Tibial nerve (tissue), 4 donors: ENCODE measurements at places on chromosomes 16 and 17. TPM values are rescaled to one million over a fixed set of nuclear protein-coding genes. Genes with fewer than 3 reads are reported as not detected.

DNA sequence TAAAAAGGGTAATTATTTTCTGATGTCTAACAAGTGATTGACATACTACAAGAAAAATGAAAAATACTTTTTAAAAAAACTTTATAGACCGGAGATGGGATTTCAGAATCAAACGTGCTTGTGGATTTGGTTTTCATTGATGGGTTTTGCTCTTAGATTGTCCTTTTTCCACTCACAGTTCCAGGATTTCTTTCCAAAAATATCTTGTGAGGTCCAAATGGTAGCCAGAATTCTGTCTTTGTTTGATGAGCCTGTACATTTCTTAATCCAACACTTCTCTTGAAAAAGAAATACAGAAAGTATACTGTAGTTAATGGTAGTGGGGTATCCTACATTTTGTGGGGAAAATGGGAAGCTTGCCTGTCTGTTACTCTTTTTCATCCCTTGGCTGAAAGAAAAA, 329.3 kb downstream of the KCNJ2 start:
- no peak for DNase-seq

GRCh38 chr17:691423-691822, 23.2 kb downstream of the VPS53 start:
- DNase-seq, result no peak

DNA sequence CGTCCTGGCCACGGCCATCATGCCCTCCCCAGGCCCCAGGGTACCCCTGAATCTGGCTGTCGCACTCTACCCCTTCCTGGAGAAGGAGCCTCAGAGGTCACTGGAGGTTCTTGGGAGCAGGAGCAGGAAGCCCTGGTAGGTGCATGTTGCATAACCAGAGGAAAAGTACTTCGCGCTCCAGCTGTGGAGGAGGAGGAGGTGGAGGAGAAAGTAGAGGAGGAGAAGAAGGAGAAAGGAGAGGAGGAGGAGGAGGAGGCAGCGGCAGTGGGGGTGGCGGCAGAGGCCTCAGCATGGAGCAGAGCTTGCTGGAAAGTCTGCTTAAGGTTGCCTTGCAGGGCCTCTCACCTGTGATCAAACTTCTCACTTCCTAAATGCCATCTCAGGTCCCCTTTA, 61.8 kb downstream of the BAIAP2 start:
- no peak for DNase-seq

GRCh38 chr16:17965133-17965900, 371.2 kb downstream of the NPIPA8 start:
- no peak for DNase-seq

DNA sequence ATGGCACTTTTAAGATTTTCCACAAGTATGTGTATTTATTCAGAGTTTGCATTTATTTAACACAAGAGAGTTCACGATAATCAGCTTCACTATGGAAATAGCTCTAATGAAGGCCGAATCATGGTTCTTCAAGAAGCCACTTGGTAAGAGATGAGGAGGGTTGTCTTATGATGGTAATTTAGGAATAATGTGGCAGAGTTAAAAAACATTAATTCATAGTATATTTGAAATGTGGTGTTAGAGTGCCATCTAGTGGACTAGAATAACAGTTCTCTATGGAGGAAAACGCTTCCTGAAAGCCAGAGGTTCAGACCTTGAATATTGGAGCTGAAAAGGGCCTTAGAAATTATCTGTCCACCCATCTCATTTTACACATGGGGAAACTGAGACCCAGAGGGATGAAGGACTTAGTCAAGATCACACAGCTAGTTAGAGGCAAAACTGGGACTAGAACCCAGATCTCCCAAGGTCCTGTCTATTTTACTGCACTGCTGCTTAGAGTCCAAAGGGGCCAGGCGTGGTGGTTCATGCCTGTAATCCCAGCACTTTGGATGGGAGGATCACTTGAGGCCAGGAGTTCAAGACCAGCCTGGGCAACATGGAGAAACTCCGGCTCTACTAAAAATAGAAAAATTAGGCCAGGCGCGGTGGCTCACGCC, 33.8 kb upstream of the KPNB1 start:
- DNase-seq, result no peak

GRCh38 chr16:80932708-80933095, 74.0 kb downstream of the CMC2 start:
- no peak for DNase-seq

DNA sequence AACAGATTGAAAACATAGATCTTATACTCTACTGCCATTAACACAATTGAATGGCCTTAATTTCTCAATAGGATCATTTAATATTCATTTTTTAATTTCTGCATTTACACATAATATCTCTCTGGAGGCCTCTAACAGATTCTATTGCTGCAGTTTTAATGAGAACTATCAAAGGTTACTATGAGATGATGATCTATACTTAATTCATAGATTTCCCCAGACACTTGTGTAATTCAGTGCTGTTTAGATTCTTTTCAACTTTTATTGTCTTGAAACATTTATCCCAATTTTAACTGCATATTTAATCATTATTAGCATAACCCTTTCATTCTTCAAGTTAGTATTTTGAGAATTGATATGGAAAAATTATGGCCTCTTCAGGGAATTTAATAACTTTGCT, 1056.5 kb upstream of the CDH8 start:
- DNase-seq, result no peak

DNA sequence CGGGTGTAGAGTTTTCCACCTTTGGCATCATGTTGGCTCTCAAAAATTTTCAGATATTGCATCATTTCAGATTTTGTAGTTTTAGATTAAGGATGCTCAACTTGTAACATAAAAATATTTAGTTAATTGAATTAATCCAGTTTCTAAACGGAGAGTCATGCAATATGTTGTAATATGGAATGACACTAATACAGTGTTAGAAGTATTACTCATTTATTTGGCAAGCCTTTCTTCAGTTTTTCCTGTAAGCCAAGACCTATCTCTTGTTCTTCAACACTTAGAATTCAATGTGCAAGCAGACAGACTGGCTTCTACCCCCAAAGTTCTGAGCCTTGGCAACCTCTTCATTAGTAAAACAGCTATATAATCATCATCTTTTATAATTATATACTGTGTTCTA, 985.0 kb upstream of the GOT2 start:
- no peak for DNase-seq

GRCh38 chr16:314351-314750, 31.4 kb downstream of the PDIA2 start:
- DNase-seq, result no peak

DNA sequence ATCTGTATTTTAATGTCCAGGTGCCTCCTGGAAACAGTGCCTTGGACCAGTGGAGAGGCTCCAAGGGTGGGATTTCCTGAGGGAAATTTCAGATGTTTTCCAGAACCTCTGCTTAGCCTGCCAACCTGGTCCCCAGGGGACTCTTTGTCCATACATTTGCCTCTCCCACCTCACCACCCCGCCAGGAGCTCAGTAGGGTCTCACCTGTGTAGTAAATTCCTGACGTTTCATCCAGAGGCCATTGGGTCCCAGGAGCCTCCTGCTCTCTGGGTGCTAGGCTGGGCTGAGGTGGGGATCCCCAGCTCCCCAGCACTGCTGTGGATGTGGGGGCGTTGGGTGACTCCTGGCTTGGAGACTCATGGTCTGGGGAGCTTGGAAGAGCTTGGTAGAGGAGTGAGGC, 2.7 kb downstream of the NLRP1 start:
- no peak for DNase-seq

GRCh38 chr16:12199524-12199923, 223.0 kb downstream of the SNX29 start:
- DNase-seq, result no peak

- no peak for DNase-seq
These were observed 152.9 kb upstream of the PLCG2 start for GRCh38 chr16:81626181-81626674.

GRCh38 chr16:20336955-20337354, 9.6 kb upstream of the GP2 start:
- DNase-seq, result no peak

DNA sequence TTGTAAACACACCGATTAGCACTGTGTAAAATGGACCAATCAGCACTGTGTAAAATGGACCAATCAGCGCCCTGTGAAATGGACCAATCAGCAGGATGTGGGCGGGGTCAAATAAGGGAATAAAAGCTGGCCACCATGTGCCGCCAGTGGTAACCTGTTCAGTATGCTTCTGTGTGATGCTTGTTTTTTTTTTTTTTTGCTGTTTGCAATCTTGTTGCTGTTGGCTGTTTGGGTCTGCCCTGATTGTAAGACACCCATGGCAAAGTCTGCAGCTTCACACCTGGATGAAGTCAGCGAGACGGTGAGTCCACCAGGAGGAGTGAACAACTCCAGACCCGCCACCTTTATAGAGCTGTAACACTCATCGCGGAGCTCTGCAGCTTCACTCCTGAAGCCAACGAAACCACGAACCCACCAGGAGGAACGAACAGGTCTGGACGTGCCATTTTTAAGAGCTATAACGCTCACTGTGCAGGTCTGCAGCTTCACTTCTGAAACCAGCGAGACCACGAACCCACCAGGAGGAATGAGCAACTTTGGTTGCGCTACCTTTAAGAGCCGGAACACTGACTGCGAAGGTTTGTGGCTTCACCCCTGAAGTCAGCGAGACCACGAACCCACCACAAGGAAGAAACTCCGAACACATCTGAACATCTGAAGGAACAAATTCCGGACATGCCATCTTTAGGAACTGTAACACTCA, 85.0 kb upstream of the MED9 start:
- DNase-seq, result no peak

DNA sequence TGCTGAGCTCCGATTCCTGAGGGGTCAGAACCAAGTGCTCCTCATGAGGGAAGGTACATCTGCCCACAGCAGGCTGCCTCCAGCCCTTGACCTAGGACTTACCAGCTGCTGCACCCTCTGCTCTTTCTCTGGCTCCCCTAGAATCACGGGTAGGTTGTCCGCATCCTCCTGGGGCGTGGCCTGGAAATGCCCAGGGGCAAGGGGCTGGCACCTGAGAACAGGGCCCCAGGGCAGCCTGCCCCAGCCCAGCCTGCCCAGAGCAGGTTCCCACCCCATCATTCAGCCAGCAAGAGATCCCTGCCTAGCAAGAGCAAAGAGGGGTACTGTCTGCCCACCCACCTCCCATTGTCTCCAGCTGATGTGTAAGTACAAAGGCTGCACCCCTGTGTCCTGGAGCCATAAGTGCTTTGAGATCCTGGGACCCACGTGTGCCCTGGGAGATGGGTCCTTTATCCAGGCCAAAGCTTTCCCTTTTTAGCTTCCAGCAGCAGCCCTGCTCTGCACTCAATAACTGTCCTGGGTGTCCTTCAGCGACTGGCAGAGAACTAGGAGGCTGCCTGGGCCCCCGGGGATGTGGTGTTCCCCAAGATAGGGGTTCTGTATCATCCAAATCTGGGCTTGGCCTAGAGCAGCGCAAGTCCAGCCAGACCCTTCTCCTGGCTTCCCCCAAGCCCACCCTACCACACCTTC, 5.1 kb downstream of the TSPOAP1 start:
- DNase-seq, result no peak

- DNase-seq, result peak; percentile 34
These were observed 29.9 kb downstream of the PARN start for GRCh38 chr16:14600164-14600563.

- DNase-seq, result peak; percentile 30
These were observed 834 bp upstream of the TXNDC11 start for GRCh38 chr16:11743308-11744074.

- no peak for DNase-seq
These were observed 3.6 kb upstream of the KDM8 start for GRCh38 chr16:27199736-27200135.

DNA sequence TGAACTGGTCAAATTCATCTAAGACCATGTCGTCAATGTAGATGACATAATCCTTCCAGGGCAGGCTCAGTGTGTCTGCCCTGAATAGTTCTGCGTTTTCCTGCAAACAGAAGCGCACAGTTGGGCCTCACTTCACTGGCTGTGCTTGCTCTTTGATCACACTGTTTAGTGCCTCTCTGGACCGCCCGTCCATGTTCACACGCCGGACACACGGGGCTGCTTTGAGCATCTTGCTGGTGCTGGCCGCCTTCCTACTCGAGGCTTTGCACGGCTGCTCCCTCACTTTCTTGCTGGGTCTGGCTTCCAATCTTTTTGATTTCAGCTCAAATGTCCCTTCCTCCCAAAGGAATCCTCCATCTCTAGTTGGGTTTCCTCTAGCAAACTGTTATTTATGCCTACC, 37.4 kb downstream of the DNAH17 start:
- no peak for DNase-seq

DNA sequence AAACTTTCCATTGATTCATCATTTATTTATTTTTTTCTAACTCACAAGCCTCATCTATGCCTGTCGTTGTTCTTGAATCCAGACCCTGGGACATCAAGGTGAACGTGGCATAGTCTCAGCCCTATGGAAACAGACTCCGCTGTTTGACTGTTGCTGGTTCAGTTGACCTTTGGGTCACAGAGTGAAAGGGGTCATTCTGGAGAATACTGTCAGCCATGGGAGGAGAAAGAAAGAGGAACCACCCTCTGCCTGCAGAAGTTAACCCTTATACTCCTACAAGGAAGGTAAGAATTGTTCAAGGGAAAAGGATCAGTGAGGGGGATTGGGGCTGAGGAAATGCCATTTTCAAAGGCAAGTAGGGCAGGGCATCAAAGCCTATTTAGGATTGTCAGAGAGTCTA, 387.6 kb upstream of the MAF start:
- no peak for DNase-seq

The TEX14 gene
- under 0.01 TPM for total RNA-seq

The TANC2 gene
- total RNA-seq, result 44.4 TPM

The TNK1 gene
- total RNA-seq, result 2.4 TPM

The HOXB5 gene
- not detected for total RNA-seq

The KRTAP3-1 gene
- not detected for total RNA-seq

The GUCY2D gene
- 0.30 TPM for total RNA-seq

The PYDC1 gene
- 5.5 TPM for total RNA-seq

The GRAPL gene
- 2.1 TPM for total RNA-seq

The SOCS7 gene
- 18.4 TPM for total RNA-seq

The IL34 gene
- 89.4 TPM for total RNA-seq

The CACNG4 gene
- not detected for total RNA-seq
